Right renal pelvis (tissue), 4 donors: ENCODE measurements at places on chromosomes 1 and 21.

- DNase-seq, result no peak
These were observed 351.2 kb downstream of the MATN1 start for GRCh38 chr1:30371888-30372791.

DNA sequence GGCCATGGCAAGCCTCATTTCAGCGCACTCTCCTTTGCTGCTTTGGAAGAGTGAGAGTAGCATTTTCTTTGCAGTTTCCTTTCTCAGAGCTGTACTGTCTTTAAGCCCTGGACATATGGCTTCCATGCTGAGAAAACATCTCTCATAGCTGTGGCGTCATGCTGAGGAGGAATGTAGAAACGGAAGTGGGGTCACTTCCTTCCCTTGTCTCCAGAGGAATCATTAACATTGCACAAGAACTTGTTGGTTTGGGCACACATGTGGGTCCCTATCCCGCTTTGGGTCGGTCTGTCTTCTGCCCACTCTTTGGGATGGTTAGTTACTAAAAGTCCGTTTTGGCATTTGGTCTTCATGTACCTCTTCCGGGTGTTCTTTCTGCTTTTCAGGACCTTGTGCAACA is 5.6 kb downstream of the MFN2 start:
- DNase-seq, result no peak

- DNase-seq, result no peak
These were observed 112.6 kb downstream of the LRIG2 start for GRCh38 chr1:113185463-113186104.

DNA sequence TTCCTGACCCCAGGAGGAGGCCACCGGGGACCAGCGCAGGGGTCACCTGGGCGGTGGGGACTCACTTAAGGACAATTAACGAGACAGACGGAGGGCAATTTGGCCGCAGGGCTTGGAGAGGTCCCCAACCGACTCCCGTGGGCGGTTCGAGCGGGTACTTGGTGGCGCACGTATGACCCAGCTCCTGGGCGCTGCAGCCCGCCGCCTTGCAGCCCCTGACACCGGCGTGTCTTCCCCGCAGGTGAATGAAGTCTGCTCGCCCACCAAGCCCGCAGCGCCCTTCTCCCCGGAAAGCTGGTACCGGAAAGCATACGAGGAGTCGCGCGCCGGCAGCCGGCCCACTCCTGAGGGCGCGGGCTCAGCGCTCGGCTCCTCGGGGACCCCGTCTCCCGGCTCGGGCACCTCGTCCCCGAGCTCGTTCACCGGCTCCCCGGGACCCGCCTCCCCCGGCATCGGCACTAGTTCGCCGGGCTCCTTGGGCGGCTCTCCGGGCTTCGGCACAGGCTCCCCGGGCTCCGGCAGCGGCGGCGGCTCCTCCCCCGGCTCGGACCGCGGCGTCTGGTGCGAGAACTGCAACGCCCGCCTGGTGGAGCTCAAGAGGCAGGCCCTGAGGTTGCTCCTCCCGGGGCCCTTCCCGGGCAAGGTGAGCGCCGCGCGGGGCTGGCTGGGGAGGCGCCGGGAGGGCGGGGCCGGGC is 1.4 kb downstream of the KIF26B start:
- DNase-seq, result no peak

DNA sequence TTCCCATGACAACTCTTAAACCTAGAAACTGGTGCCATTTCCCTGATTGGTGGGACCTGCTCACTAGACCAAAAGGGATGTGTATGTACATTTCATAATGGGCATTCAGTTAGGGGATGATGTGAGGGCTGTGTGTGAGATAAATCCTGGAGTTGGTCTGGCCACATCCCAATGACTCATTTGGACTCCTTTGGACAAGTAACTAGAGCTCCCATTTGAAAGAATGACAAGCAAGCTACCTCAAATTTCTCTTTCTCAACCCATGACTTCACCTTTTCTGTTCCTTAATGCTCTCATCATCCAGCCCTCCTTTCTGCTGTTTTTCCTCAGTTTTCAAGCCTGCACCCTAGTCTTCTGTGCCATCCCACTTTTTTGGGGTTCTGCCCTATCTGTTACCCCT is 27.9 kb downstream of the EBNA1BP2 start:
- no peak for DNase-seq

GRCh38 chr1:66725885-66726665 is 26.2 kb upstream of the DYNLT5 start:
- peak; percentile 49 for DNase-seq

DNA sequence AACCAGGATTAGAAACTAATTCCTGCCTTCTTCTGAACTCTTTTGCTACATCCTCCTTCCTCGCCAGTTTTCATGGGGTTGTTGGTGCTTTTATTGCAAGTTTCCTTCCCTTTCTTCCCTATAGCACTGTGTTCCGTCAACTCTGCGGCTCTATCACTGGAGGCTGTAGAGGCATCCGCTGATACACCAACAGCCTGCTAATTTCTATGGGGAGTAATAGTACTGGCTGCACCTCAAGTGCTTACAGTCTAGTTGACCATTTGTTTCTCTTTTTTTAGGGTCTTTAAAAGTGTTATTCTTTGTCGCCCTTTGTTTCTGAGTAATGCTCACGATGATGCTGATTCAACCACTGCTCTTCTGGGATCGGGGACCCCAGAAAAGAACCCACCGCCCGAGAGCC is 746 bp downstream of the MIS18A start:
- no peak for DNase-seq

DNA sequence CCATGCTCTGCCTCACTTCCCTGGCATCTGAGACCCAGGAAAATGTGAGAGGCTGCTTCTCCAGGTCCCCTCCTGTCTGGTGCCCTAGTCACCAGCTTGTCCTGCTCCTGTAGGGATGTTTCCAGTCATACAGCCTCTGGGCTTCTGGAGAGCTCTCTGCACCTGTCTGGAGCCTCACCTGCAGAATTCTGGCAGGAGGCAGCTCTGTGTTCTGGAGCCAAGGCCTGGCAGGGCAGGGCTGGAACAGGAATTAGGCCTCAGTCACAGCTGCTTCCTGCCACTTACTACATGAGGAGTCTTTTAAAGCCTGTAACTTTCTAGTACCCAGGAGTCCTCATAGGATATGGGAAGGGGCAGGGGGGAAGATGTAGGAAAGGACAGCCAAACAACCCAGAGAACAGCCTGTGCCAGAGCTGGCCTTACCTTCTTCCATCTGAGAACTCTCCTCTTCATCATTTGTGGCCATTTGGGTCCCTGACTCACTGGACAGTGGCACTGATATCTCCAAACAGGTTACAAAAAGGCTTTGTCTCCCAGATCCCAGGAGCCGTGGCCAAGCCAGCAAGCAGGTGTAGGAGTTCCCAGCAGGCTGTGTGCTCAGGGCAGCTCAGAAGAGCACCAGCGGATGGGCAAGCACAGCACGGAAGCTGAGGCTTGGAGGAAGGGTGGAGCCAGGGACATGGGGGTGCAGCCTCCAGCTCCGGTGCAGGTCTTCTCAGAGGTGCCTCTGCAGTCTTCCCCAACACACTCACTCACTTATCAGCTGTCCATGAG is 31.4 kb upstream of the ARTN start:
- DNase-seq, result no peak

GRCh38 chr1:246020211-246020954 is 486.7 kb downstream of the SMYD3 start:
- DNase-seq, result no peak

GRCh38 chr1:161725908-161726472 is 4.6 kb downstream of the FCRLB start:
- peak; percentile 65 for DNase-seq

DNA sequence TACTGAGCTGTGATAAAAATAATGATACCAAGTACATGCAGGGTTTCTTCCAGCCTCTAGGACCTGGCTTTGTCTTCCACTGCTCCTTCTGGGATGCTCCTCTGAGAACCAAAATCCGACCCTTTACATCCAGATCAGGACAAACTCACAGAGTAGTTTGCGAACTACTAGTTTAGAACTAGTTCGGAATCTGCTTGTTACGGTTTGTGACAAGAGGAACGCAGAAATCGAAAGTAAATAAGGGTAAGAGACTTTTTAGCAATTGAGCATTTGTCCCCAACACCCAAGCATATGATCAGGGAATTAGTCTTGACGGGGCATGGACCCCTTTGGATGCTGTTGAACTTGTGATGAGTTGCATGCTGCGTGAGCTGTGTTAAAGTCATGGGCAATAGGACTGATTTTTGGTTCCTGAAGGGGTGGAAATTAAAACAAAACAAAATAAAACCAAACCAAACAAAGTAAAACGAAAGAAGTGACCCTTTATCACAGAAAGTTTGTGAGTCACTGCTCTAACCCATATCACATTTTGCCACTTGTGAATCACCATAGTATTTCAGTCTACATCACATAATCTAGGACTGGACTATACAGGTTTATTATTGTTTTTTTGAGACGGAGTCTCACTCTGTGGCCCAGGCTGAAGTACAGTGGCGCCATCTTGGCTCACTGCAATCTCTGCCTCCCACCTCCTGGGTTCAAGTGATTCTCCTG is 35.7 kb upstream of the ERRFI1 start:
- DNase-seq, result no peak

GRCh38 chr1:235063068-235063765 is 65.4 kb downstream of the TOMM20 start:
- no peak for DNase-seq

GRCh38 chr1:10694274-10694632 is 102.2 kb downstream of the CASZ1 start:
- no peak for DNase-seq

- DNase-seq, result no peak
These were observed 23.9 kb downstream of the PCNT start for GRCh38 chr21:46347791-46348381.

DNA sequence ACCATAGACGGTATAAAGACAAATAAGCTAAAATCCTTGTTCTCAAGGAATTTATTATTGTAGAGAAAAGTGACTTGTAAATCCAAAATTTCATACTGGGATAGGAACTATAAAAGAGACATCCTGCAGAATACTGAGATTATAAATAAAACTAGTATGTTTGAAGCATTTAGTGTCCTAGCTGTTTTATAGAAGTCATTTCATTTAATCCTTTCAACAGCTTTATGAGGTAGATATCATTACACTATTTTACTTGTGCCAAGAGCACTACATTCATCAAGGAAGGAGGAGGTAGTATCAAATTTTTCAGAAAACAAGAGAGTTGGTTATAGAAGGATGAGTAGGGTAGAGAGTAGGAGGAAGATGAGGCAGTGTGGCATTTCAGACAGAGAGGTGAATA is 119.6 kb downstream of the ATF6 start:
- DNase-seq, result no peak

GRCh38 chr1:27979151-27979858 is 19.5 kb downstream of the XKR8 start:
- no peak for DNase-seq

DNA sequence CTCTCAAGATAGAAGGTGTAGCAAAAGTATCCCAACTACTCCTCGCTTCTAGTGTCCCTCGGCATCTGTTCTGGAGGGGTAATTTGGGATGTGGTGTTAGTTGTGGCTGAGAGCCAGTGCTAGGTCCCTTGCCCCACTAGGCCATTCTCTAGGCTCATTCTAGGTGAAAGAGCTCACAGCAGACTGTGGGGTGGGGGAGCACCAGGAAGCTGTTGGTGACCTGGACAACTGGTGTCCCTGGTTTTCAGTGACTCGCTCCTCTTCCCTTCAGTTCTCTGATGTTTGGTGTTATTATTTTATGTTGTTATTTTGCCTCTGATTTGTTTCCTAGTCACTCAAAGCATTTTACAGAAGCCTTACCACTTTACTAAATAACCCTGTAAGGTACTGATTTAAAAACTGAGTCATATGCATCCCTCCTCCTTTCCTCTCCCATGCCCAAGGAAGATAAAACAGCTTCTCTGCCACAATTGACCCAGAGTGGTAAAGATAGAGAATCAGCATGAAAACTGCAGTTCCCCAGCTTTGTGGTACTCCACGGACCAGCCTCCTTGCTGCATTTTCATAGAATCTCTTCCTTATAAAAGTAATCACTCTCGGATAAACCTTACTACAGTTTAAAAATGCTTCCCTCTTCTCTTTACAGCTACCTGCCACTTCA is 14.1 kb downstream of the DYRK3 start:
- DNase-seq, result no peak

- DNase-seq, result no peak
These were observed 10.6 kb upstream of the GADD45A start for GRCh38 chr1:67674260-67675011.

- DNase-seq, result no peak
These were observed at the start of gene PRKACB for GRCh38 chr1:84143796-84144565. TSS of gene PRKACB (plus strand) at chr1:84144271. CDS start at chr1:84144362, 91 bp downstream.
